ENCODE measurements at places on chromosomes 16 and 17.
A peak's percentile ranks its signal among the peaks of the same experiment; 100 is the strongest.

- no peak for DNase-seq
Measured at GRCh38 chr16:525520-526180, 1.9 kb upstream of the CAPN15 start.

GRCh38 chr17:17886726-17887125 is 49.9 kb upstream of the SREBF1 start:
- DNase-seq, result no peak

DNA sequence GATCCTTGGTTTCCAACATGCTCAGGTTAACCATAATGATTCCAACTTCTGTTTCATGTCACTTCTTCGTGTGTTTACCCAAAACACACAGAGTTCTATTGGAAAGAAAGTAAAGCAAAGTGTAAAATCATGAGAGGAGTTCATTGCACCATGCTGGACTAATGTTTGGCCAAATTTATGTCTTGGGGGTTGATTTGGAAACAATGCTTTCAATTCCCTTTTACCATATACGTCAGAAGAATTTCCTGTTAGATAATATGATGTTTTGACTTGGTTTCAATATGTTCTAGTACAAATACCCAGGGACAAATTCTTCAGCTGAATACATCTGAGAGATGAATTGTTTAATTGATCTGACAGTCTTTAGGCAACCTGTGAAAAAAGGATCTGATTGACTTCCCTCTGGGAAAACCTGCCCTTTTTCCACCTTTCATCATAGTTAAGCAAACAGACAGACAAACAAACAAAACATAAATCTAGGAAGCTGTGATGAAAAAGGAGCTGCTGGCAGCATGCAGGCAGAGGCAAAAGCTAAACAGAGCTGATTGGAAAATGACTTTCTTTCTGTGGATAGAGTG is 26.0 kb upstream of the MPHOSPH6 start:
- no peak for DNase-seq

GRCh38 chr16:87955302-87956097 is 4.3 kb downstream of the BANP start:
- no peak for DNase-seq

DNA sequence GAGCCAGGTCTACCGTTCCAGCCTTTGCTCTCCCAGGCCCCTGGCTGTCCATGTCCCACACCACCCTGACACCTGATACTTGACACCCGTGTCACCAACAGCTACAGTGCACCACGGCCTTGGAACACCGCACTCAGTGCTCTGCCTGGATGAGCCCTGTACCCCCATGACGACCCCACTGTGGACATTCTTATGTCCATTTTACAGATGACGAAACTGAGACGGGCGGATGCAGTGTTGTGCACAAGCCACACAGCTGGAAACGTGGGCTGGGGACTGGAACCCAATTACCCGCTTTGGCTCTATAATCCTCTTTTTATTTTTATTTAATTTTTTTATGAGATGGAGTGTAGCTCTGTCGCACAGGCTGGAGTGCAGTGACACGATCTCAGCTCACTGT is 83.6 kb upstream of the CBX4 start:
- DNase-seq, result no peak

DNA sequence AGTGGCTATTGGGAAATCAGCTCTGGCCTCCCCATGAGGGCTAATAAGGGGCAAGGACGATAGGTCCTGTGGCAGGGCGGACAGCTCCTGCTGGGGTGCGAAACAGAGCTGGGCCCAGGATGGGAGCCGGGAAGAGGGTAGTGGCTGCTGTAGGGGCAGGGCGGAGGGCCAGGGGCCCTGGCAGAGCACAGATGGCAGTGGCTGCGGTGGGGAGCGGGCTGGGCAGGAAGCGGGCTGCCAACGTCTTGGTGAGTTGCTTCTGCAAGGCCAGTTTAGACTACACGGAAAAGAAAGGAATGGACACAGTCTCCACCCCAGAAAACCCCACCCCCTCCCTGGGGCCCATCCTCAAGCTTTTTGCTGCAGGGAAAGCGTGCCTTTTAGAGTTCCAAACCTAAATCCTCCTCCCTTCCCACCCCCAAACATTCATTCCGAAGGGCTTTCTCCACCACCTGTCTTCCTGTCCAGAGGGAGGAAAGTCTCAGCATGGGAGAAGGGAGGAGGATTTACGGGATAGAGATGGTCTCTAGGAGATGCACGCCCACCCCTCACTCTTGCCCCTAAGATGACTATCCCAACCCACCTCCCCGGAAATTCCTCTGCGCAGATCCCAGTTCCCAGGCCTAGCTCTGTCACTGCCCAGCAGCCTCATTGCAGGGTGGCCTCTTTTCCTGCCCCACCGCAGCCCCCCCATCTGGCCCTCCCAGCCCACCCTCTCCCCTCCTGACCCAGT is 7.1 kb downstream of the NKIRAS2 start:
- DNase-seq, result no peak

DNA sequence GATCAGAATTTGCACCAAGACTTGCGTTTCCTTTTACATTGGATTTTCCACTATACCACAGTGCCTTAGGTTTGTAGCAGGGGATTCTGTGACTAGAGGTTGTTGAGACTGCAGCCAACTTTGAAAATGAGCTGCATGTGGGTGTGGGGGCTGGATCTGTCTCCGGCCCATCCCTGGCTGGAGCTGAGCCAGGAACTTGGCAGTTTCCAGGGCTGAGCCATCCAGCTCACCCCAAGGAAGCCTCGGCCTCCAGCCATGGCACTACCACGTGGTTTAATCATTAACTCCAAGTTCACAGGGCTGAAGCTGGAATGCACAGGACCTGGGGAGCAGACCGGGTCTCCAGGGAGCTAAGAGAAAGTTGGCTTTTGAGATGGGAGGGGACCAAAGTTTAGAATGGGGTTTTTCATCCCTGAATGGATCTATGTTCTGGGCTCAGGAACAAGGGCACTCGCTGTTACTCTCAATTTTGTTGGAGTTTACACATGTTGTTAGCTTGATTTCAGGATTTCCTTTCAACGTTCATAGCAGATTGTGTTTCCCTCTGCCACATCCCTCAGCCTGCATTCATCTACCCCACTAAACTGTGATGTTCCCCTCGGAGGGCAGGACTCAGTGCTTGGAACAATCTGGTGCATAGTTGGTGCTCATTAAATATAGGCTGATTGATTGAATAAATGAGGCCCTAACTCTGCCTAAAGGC is 42.3 kb upstream of the HNF1B start:
- no peak for DNase-seq

- DNase-seq, result no peak
Measured at GRCh38 chr16:82651921-82652601, 25.3 kb downstream of the CDH13 start.

DNA sequence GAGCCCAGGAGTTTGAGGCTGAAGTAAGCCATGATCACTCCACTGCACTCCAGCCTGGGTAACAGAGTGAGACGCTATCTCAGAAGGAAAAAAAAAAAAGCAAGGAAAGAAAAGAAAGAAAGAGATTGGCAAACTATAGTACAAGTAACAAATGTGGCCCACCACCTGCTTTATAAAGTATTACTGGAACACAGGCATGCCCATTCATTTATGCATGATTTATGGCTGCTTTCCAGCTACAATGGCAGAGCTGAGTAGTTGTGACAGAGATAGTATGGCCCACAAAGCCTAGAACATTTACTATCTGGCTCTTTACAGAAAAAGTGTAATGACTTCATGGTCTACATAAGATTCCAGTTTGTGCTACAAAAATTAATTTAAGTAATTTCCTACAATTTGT is 23.6 kb downstream of the C16orf87 start:
- no peak for DNase-seq

DNA sequence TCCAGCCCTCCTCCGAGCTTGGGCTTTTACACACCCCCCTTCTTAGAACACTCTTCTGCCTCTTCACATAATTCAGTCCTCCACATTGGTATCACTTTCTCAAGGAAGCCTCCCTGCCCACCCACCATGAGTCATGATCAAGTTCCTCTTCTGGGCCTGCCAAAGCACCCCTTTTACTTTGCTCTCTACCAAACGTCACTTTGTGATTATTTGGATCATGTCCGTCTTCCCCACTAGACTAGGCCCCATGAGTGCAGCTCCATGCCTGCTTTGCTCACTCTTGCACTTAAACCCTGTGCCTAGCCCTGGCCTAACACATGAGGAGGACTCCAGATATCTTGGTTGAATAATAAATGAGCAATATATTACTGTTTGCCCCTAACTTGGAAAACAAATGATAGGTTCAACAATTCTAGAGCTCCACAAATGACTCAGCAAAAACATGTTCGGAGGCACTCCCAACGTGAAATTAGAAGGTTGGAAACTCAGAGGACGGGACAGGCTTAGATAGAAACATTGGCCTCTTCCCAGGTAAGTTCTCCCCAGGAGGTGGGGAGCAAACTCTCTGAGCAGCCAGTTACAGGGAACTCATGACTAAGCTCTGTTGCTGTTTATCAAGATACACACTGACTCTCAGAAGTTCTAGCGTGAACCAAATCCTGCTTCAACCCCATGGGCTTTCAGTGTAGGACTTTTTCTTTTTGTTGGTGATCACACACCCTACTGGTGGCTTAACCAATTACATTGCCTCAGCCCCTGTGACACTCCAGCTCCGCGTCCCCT is 28.3 kb downstream of the G6PC1 start:
- peak; percentile 88 for DNase-seq

DNA sequence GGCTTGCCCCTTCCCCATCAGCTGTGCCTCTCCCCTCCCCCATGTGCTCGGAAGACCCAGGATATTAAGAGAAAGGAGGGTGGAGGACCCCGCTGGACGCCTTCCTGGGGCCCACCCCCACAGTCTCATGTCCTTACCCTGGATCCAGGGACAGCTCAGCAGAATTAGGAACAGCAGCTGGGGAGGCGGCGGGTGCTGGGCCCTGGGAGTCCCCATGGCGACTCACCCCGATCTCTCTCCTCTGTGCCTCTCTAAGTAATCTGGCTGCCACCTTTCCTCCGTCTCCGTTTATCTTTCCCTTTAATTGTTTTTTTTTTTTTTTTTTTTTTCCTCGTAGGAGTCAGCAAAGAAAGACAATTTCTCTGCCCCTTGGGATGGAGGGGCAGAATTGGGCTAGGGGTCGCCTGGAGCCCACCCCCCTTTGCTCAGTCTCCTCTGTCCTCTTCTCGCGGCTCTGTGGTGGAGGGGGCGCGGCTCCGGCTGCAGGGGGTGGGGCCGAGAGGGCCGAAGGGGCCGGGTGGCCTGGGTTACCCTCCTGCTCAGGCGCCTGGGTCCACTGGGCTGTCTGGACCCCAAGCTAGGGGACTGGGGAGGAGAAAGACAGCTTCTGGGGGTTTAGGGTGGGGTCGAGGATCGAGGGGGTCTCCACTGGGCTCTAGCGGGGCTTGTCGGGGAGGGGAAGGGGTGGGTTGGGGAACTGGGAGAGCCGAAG is 390 bp downstream of the SEZ6L2 start:
- no peak for DNase-seq

- no peak for DNase-seq
Measured at GRCh38 chr17:13029340-13029739, 11.5 kb upstream of the ELAC2 start.

DNA sequence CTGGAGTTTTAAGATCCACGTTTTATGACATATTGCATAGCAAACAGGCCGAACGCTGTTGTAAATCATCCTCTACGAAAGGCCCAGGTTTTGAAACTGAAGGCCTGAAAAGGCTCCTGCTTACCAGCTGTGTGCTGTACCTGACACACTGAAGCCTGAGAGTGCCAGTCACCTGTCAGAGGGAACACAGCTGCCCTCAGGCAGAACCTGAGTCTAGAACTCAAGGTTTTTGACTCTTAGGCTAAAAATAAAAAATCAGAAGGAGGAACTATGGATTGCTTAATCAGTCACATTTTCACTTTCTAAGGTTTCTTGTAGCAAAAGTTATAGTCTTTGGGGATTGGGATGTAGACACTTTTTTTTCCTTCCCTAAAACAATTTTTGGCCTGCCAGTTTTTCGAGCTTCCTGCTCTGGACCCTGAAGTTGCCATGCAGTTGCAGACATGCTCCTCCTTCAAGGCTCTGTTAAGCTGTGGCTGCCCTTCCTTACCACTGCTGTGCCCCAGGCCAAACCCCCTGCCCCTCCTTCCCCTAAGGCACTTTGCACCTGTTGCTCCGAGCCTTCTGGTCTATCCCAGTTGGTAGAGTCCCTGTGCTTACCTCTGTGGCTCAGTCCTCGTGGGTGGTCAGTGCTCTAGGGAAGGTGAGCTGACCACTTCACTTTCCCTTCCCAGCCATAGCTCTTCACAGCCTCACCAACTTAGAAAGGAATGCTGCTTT is 56.6 kb downstream of the TENT4B start:
- DNase-seq, result no peak

- no peak for DNase-seq
Measured at GRCh38 chr17:64398320-64398719, 7.7 kb upstream of the PECAM1 start.

GRCh38 chr16:164827-165538 is 795 bp upstream of the HBM start:
- DNase-seq, result no peak

- DNase-seq, result no peak
Measured at GRCh38 chr17:36016555-36016954, 1.2 kb downstream of the CCL23 start.

GRCh38 chr16:13940397-13940933 is 20.5 kb downstream of the ERCC4 start:
- DNase-seq, result no peak

DNA sequence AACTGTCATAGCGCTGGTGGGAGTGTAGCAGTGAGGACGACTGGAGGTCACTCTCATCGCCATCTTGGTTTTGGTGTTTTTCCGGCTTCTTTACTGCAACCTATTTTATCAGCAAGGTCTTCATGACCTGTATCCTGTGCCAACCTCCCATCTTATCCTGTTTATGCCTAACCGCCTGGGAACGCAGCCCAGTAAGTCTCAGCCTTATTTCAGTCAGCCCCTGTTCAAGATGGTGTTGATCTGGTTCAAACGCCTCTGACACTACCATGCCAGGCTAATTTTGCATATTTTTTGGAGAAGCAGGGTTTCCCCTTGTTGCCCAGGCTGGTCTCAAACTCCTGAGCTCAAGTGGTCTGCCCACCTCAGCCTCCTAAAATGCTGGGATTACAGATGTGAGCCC is 179.8 kb upstream of the HSBP1 start:
- no peak for DNase-seq

DNA sequence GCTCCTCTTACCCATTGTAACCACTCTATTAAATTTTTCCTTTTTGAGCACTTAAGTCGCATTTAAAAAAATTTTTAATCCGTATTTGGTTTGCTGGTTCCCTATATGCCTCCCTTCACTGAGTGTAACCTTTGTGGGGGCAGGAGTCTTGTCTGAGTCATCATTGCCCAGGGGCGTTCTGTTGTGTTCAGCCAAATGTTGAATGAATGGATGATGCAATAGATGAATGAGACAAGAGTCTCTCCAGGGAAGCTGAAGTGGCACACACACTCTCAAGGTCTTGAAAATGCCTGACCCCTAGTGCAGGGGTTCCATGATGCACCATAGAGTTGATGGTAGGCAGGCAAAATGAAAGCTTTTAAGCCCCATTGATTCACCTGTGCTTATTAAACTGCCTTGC is 123.0 kb upstream of the RBFOX1 start:
- no peak for DNase-seq
